ENCODE measurements at places on chromosomes 1 and 21. TPM values are rescaled to one million over a fixed set of nuclear protein-coding genes. Genes with fewer than 3 reads are reported as not detected.

The RBM11 gene
- not detected for total RNA-seq

DNA sequence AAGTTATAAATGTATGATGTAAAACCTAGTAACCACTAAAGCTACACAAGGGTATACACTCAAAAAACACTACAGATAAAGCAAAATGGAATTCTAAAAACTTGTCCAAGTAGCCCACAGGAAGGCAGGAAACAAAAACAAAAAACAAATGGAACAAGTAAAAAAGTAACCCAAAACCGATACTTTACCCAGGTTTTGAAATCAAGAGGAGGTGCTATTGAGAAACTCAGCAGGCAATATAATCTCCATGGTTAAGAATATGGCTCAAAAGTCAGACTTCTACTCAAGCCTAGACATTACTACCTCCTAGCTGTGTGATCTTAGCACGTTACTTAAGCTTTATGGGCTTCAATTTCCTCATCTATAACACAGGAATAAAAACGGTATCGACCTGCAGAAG lies 13.3 kb downstream of the RBBP5 start:
- DNase-seq, result no peak

DNA sequence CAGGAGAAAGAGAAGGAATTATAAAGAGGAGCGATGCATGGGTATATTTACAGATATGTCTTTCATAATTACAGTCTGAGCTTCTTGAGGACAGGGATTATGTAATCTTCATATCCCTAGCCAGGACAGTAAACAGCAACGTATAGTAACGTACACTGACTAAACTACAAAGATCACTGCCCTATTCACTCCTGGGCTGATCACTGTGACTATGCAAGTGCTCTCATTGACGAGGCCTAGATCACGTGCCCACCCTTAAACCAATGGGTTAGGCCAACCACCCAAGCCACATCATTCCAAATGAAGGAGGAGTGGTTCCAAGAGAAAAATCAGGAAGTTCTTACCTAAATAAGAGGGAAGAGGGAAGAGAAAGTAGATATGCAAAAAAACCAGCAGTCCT lies 18.5 kb downstream of the PIK3R3 start:
- no peak for DNase-seq

DNA sequence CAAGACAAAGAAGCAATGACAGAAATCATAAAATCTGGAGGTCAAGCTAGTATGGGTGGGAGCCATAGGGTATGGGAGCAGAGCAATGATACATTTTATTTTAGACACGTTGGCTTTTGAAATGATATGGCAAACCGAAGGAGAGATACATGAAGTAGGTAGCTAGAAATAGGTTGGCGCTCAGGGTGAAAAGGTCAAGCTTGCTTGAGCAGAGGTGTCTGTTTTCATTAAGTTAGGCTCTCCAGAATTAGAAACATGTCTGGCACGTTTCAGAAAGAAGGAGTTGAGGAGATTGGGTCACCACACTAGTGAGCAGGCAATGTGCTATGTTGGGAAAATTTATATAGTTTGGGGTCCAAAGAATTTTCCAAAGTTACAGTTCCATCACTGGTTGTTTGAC lies 151.4 kb downstream of the AMY1C start:
- DNase-seq, result no peak

DNA sequence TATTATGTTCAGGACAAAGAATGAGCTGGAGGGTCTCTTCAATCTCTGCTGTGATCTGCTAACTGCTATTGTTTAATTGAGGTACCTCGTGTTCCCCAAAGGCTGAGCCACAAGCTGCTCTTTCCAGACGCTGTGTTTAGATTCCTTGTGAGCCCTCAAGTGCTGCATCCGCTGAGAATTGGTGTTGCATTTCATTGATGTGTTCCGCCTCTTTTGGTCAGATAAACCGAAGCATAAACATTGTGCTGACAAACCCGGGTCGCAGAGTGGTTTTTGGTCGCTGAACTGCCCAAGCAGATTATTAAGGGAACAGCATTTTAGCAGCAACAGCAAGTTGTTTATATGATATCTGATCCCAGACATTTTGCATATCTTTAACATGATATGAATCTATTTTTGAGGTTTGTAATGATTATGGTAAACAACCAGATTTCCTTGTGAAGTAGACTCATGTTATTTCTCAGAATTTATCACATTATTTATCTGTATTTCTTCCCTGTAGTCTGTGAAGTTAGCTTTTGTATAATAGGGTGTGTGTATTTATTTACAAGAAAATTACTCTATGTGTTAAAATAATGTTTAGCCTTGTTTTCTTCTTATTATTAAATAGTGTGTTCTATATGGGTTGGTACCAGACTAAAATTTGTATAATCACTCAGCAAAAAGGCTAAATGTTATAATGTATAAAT lies 217.2 kb upstream of the C1orf105 start:
- no peak for DNase-seq

Measured in umbilical cord (tissue), 2 donors.